ENCODE measurements at places on chromosomes 6 and 20.

- DNase-seq = no peak
Observed at GRCh38 chr6:117477988-117478852, 4.3 kb upstream of the DCBLD1 start.

GRCh38 chr6:168054765-168055560, 24.0 kb downstream of the FRMD1 start:
- DNase-seq = no peak

- no peak for DNase-seq
Observed at GRCh38 chr6:13841936-13842335, 27.6 kb upstream of the MCUR1 start.

- DNase-seq = no peak
Observed at GRCh38 chr6:3504938-3505805, 48.3 kb upstream of the SLC22A23 start.

DNA sequence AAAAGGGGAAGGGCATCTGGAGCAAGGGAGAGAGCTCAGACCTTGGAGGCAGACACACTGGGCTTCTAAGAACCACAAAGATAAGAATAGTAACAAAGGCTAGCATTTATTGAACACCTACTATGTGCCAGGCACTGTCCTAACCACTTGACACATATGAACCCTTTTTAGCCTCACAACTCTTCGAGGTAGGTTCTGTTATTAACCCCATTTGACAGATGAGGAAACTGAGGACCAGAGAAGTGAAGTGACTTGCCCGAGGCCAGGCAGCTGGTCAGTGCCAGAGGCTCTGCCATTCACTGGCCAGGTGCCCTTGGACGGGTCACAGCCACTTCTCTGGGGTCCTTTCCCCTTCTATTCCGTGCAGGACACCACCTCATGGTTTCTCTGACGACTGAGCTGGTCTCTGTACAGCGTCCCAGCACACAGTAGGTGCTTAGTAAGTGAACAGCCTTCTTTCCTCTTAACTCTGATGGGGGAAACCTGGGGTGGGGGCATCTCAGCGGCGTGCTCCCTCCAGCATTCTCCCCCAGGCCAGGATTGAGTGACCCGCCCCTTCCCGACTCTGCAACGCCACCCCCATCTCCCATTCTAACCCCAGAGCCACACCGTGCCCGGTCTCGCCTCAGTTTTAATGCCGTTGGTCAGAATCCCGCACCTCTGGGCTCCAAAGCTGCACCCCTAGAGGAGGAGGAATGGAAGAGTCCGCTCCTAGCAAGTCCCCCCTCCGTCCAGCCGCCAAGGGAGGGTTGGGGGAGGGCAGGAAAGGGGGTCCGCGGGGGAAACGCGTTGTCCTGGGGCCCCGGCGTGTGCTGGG, 55.7 kb downstream of the CD40 start:
- DNase-seq = no peak

DNA sequence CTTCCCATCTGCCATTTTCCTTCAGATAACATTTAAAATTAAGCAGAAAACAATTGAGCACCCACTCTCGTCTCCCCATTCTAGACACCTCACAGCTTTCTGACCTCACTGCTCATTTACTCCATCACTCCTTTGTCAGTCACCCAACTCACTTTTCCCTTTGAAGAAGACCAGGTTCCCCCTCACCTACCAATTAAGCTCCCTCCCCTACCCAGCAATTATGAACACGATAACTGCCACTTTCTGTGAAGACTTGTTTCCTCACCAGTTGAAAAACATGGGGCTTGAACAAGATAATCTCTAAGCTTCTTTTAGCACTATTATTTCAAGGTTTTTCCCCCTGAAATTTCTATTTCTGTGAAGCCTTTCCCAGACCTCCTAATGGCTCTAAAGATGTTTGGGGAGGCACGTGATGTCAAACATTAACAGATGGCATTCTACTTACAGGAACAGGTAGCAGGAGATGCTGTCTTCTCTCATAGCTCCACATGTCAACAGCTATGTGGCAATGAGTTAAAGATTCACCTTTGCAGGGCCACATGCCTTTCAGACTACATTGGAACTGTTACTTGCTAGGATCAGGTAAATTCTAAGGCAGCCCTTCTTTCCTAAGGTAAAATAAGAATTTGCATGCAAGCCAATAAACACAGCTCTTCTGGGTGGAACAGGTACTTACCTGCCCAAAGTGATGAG, 24.8 kb upstream of the SLA2 start:
- DNase-seq = no peak

GRCh38 chr6:56242346-56242745, 5.0 kb downstream of the COL21A1 start:
- no peak for DNase-seq

- no peak for DNase-seq
Observed at GRCh38 chr6:53202052-53202451, 53.4 kb upstream of the GCM1 start.

DNA sequence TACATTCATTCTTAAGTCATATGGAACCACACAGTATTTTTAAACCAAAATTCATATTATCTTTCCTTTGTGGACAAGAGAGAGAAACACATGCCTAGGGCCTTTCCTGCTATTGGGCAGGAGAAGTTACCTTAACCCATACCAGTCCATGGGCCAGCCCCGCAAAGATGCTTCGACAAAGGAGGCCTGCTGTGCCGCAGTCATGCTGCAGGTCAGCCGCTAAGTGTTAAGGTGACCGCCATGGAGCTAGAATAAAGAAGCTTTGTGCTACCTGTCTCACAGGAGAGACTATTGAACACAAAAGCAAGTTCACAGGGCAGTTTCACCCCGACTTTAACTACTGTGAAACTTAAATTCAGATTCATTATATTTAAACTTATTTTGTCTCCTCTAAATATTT, 62.3 kb upstream of the TMEM181 start:
- DNase-seq = no peak

GRCh38 chr20:20528861-20529260, 161.0 kb downstream of the INSM1 start:
- no peak for DNase-seq

DNA sequence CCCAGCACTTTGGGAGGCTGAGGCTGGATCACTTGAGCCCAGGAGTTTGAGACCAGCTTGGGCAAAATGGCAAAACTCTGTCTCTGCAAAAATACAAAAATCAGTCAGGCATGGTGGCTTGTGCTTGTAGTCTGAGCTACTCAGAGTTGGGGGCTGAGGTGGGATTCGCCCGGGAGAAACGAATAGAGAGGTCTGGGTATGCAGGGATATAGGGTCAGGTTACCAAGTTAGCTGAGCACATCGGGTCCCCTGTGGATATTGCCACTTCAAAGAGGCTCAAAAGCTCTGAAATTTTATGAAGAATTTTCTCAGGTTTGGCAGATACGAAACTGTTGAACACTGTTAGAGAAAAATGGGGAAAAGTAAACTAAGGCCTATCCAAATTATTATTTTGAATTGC, 120.9 kb upstream of the SGK1 start:
- DNase-seq = no peak

GRCh38 chr6:75794954-75795739, 46.1 kb downstream of the MYO6 start:
- no peak for DNase-seq

GRCh38 chr6:1029141-1029540, 282.8 kb upstream of the FOXQ1 start:
- no peak for DNase-seq

DNA sequence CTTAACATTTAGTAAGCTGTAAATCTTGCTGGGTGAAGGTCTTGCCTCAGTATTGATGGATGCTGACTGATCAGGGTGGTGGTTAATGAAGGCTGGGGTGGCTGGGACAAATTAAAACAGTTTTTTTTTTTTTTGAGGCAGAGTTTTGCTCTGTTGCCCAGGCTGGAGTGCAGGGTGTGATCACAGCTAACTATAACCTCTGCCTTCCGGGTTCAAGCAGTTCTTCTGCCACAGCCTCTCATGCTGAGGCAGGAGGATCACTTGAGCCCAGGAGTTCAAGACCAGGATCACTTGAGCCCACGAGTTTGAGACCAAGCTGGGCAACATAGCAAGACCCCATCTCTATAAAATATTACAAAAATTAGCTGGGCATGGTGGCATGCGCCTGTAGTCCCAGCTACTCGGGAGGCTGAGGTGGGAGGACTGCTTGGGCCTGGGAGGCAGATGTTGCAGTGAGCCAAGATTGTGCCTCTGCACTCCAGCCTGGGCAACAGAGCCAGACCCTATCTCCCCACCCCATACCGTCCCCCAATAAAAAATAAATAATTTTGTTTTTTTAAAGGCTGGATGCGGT, 67.2 kb downstream of the NCOA3 start:
- no peak for DNase-seq

DNA sequence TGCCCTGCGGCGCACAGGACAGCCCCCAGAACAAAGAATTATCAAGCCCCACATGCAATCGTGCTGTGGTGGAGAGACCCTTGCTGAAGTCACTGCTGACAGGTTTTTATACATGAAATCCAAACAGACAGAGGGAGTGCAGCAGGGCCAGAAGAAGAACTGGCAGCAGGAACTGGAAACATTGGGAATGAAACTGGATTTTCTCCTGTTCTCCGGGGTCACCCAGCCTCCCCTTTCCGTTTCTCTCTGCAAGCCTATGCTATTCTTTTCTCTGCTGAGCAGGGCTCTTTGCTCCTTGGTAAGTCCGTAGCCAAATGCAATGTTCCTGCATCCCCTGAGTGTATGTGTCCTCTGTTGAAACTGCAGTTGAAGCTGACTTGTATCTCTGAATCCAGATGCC, 63.5 kb upstream of the QKI start:
- DNase-seq = no peak

DNA sequence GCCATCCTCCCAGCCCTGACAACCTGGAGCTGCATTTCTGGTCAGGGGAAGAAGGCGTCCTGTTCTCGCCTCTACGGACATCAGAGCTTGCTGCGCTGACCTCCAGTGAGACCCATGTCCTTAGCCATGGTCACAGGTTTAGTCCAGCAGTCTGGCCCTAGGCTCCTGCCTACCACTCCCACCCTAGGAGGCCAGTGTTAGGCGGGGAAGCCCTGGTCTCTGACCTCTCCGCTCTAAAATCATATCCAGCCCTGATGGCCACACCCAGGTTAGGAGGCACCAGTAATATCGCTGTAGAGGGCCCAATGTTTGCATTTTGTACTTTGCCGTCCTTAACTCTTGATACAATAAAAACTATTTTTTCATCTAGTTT, 1.2 kb upstream of the HTR1B start:
- DNase-seq = no peak

DNA sequence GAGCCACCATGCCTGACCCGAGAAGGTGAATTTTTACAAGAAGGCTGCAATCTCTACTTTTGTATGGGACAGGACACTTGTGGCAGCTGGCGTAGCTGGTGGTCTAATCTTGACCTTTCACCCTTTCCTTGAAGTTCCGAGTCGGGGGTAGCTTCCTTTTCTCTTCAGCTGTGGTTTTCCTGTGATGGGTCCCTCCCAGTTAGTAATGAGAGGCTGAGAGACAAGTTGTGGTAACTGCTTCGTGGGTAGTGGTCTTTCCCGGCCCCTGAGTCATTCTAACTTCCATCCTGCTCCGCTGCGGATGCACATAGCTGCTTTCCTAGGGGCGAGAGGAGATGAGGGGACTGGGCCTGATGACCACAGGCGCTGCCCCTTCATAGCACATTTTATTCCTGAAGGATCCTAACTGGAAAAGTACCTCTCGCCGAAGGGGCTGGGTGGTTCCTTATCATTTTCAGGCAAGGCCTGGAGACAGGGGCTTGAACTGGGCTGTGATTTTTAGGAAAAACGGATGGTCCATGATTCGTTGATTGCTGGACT, 3.1 kb downstream of the SYNJ2 start:
- DNase-seq = no peak

GRCh38 chr20:57605045-57605444, 15.2 kb downstream of the ZBP1 start:
- DNase-seq = no peak

- DNase-seq = no peak
Observed at GRCh38 chr6:51934098-51934497, 153.3 kb downstream of the PKHD1 start.

DNA sequence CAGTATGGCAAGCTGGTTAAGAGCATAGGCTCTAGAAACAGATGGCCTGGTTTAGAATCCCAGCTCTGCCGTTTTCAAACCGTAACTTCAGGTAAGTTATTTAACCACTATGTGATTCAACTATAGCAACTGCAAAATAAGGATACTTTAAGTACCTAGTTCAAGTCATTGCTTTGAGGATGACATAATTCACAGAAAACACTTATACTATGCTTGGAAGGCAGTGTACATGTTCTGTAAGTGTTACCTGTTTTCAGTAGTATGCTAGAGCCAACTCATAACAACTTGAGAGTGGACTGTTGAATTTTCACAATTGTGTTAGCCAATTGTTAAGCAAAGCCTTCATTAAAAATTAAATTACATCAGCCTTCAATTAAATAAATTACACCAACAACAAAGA, 134.8 kb upstream of the BEND6 start:
- DNase-seq = no peak

- DNase-seq = no peak
Observed at GRCh38 chr6:170192905-170193304, 98.0 kb downstream of the DLL1 start.

DNA sequence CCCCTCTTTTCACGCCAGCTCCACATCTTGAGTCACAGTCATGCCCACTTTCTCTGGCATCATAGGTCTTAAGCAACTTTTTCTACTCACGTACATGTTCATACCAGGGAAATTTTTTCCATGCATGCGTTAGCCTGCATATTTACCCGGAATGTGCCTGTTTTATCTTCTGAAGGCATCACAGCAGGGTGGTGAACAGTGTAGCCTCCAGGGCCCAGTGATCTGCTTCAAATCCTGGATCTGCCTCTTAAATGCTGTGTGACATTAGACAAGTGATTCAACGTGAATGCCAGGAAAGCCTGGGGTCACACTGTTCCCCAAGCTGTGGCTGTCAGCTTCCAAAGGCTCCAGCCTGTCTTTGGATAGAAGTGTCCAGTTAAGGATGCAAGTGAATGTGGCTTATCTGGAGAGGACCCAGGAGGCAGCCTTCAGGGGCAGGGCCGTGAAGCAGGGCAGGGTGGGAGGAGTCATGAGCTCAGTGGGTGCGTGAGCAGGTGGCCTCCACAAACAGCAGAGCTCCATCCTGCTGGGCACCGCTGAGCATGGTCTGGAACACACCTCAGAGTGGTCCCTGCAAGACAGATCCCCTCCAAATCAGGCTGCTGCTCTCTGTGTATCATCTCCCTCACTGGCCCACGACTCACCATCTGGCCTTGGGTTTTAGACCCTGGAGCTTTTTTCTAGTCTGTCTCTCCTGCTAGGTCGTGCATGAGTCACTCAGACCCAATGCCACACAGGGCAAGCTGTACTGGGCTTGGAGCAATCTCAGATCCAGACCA, 30.4 kb upstream of the CD93 start:
- peak; percentile 41 for DNase-seq

- DNase-seq = no peak
Observed at GRCh38 chr20:46631212-46631869, 19.9 kb downstream of the SLC13A3 start.

DNA sequence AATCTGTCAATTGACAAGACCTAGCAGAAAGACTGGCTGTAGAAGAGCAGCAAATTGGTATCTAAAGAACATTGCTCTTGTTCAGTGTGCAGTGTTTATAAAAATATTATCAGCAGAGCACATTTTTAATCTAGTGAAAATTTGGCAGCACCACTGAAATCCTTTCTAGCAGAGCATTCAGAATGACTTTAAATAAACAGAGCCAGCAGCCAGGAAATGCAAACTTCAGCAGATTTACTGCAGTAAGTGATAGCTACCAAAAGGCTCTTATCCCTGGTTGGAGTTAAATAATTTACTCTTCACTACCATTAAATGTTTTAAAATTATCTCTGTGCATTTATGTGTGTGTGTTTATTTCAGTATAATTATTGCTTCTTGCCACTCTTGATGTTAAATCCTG, 590.9 kb upstream of the CITED2 start:
- no peak for DNase-seq

GRCh38 chr6:64890609-64891008, 816.4 kb downstream of the EYS start:
- no peak for DNase-seq

Measured in amniotic stem cell (primary cell).